ENCODE measurements at places on chromosomes 11 and 22. TPM values are rescaled to one million over a fixed set of nuclear protein-coding genes. Genes with fewer than 3 reads are reported as not detected.

OR52I1 gene
- total RNA-seq, result not detected

DLG2 gene
- total RNA-seq, result 1.6 TPM

NFAM1 gene
- total RNA-seq, result not detected

DDTL gene
- total RNA-seq, result 2.6 TPM

A4GALT gene
- total RNA-seq, result 14.6 TPM

ACTN3 gene
- total RNA-seq, result not detected

PAMR1 gene
- total RNA-seq, result 22.2 TPM

TSSK2 gene
- not detected for total RNA-seq

OR52W1 gene
- not detected for total RNA-seq

SLC6A5 gene
- total RNA-seq, result not detected

MAJIN gene
- not detected for total RNA-seq

NLRP10 gene
- total RNA-seq, result not detected

OR8G1 gene
- not detected for total RNA-seq

KBTBD3 gene
- total RNA-seq, result 5.0 TPM

MPZL2 gene
- total RNA-seq, result 0.24 TPM

Measured in epithelial cell of alveolus of lung (primary cell).